ENCODE measurements at places on chromosomes 11 and 22.

- peak; percentile 54 for DNase-seq
Observed at GRCh38 chr22:23223569-23224317, 43.4 kb downstream of the BCR start.

- no peak for DNase-seq
Observed at GRCh38 chr22:39434243-39434653, 22.6 kb upstream of the MGAT3 start.

DNA sequence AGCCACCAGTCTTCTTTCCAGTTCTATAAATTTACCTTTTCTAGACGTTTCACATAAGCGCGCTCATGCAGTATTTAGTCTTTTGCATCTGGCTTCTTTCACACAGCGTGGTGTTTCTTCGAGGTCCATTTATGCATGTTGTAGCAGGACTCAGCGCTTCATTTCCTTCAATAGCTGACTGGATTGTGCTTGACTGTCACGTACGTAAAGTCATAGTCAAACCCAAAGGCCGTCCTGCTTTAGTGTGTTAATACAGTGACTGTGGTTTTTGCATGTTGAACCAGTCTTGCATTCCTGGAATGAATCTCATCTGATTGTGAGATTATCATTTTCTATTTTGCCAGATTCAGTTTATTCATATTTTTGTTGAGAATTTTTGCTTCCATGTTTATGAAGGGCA lies 18.5 kb downstream of the GLB1L3 start:
- DNase-seq, result no peak

DNA sequence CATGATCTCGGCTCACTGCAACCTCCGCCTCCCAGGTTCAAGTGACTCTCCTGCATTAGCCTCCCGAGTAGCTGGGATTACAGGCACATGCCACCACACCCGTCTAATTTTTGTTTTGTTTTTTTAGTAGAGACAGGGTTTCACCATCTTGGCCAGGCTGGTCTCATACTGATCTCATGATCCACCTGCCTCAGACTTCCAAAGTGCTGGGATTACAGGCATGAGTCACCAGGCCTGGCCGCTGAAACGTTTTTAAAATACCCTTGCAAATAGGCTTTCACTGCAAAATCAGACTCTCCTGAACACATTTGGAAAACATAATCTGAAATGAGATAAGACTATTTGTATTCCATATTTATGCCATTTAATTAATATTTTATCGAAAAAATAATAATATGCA lies 826.1 kb upstream of the CNTN5 start:
- DNase-seq, result no peak

DNA sequence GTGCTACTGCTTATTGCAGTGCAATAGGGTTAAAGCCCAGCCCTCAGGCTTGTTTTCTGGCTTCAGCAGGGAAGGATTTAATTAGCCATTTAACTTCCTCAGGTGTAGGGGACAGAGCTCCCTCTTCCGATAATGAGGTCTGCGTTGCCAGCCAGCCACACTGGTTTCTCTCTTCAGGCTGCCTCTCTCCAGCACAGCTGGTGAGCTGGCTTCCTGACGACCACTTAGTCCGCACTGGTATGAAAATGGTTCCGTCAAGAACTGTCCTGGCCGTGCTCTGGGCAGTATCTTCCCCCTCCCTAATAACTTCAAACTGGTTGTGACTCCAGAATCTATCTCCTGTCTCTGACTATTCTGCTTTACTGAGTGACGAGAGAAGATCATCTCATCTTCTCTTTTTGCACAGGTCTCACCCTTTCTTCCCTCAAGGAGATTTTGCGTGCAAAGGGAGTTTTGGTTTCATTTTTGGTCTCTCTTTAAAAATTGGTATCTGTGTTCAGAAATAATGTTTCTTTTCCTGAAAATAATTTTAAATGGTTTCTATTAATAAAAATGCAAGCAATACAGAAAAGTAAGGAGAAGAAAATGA lies 49.2 kb downstream of the CNTN5 start:
- no peak for DNase-seq

DNA sequence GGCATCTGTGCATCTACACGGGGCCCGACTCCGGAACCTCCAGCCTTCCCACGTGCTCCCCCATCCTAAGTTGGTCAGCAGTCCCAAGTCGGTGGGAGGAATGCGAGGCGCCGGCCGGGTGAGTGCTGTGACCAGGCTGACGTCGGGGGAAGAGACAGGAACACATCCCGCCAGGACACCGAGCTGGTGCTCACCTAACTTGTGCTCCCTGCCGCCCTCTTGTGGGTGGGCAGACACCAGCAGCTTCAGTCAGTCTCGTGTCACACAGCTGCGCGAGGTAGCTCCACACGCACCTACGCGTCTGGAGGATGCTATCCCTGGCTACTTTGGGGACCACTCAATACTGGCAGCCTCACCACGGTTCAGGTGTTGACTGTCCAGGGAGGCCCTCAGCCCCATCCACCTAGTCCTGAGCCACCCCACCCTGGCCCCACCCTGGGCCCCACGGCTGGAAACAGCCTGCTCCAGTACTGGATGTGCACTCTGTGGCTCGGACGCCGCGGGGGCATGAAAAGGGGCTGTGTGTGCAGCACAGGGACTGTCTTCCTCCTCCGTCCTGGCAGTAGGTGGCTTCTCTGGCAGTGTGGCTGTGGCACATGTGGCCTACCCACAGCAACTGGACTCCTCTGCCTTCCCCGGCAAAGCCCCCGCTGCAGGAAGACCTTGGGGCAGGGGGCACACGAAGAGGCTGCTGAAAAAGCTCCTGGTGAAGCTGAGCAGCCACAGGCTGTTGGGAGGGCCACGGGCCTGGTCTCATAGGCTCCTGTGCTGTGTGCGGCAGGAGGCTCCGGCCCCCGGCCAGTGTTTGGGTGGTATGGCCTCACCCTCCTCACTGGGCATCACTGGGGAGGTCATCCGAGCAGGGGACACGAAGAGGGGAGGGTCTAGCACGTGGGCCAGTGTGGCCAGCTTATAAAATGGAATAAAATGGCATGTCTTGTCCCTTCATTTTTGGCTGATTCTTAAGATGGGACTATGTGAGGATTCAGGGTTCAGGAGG lies 11.2 kb upstream of the BID start:
- DNase-seq, result peak; percentile 52

- no peak for DNase-seq
Observed at GRCh38 chr11:124934862-124935547, 842 bp downstream of the HEPACAM start.

GRCh38 chr22:22358686-22359085 lies 114.1 kb downstream of the VPREB1 start:
- DNase-seq, result no peak

- DNase-seq, result no peak
Observed at GRCh38 chr22:38258895-38259294, 13.9 kb downstream of the TMEM184B start.

DNA sequence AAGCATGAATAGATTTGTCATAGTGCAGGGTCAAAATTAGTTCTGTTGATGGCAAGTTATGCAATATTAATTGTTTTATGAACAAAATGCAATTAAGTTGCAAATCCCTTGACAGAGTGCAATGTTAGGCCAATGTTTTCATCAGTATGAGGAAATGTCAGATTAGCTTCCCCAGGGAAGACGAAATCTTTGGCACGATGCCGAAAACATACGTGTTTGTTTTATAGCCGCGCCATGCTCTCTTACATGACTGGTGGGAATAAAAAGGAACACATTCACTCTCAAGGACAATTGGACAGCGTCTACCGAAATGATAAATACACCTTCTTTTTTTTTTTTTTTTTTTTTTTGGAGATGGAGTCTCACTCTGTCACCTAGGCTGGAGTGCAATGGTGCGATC lies 27.0 kb downstream of the MFNG start:
- DNase-seq, result no peak

DNA sequence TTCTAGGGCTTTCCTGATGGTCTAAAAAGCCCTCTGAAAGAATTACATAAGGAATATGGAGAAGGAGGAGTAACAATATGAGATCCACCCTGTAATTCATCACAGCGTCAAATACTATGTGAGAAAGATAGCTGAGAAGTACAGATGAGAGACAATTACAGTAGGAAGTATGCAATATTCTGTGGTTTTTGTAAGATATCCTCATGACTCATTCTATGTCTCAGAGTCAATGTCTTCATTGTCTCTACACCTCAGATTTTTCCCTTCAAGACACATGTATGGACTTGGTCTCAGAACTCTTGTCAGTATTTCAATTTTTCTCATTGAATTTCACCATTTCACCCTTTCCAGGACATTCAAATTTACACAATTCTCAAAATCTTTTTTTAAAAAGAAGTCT lies 343.3 kb upstream of the CTSC start:
- no peak for DNase-seq

- DNase-seq, result no peak
Observed at GRCh38 chr22:39351689-39352214, 2.0 kb downstream of the SYNGR1 start.

GRCh38 chr11:45089251-45089650 lies 57.2 kb upstream of the PRDM11 start:
- peak; percentile 79 for DNase-seq

GRCh38 chr11:115709297-115709696 lies 205.1 kb upstream of the CADM1 start:
- DNase-seq, result no peak

- DNase-seq, result no peak
Observed at GRCh38 chr11:123570939-123571580, 83.4 kb downstream of the SCN3B start.
